ENCODE measurements at places on chromosomes 4 and X.

GRCh38 chr4:24114444-24114843 is 224.6 kb upstream of the PPARGC1A start:
- H3K27ac ChIP-seq: no peak overlapping the region

DNA sequence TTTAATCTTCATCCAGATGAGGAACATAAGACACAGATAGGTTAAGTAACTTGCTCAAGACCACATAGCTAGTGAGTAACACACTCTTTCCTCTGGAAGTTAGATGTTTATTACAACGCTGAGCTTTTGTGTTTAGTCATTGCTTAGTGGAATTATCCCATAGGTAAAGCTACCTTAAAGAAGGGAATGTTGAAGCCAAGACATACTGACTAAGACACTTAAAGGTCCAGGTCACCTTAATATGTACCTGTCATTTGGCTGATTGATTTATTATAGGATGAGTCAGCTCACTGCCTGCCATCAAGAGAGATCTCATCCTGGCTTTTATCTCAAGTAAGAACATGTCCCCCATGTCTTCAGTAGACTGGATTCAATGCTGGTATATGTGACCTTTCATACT is 53.4 kb downstream of the KDR start:
- no peak overlapping the region for H3K27ac ChIP-seq
- no peaks in the 10 kb centered on the region for H3K36me3 ChIP-seq
- H3K4me3 ChIP-seq: no peak overlapping the region
- H3K4me1 ChIP-seq: no peaks in the 10 kb centered on the region
- DNase-seq: no peak

GRCh38 chrX:43741843-43742573 is 85.9 kb downstream of the MAOA start:
- no peak overlapping the region for H3K27ac ChIP-seq
- no peaks in the 10 kb centered on the region for H3K27me3 ChIP-seq
- no peaks in the 10 kb centered on the region for H3K36me3 ChIP-seq
- H3K4me1 ChIP-seq: no peaks in the 10 kb centered on the region

DNA sequence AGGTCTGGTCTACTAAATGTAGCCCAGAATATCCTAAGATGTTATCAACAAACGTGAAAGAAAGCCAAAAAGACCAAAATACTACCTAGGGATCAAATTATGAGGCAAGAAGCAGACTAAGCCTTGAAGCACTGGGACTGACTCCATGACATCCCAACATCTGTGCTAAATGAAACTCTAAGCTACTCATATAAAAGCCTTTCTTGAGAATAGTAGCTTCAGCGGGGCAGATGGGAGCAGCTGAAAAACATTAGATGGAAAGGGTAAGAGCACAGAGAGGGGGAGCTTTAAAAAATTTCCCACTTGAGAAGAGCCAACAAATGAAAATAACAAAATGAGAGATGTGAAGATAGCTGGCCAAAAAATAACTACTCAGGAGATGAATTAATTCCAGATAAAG is 81.7 kb downstream of the MAD2L1 start:
- H3K36me3 ChIP-seq: no peaks in the 10 kb centered on the region
- no peak overlapping the region for H3K4me3 ChIP-seq
- no peaks in the 10 kb centered on the region for H3K27me3 ChIP-seq
- H3K27ac ChIP-seq: no peak overlapping the region
- H3K4me1 ChIP-seq: no peaks in the 10 kb centered on the region

DNA sequence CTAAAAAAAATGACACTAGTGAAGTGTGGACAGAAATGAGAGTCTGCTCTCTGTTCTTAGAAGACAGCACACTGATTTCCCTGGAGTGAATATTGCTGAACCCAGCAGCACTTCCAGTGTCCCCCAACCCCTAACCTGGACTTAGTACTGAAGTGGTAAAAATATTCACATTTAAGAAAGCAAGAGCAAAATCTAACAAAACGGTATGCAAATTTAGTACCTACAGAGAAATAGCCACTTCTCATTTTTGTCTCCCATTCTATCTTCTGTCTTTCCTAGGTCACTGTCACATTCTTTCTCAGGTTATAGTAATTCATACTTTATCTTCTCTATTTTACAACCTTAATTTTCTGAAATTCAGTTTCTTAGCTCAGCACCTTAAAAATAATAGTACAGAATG is 274.7 kb downstream of the CFAP299 start:
- H3K36me3 ChIP-seq: no peaks in the 10 kb centered on the region
- no peak for DNase-seq
- H3K27me3 ChIP-seq: no peaks in the 10 kb centered on the region

DNA sequence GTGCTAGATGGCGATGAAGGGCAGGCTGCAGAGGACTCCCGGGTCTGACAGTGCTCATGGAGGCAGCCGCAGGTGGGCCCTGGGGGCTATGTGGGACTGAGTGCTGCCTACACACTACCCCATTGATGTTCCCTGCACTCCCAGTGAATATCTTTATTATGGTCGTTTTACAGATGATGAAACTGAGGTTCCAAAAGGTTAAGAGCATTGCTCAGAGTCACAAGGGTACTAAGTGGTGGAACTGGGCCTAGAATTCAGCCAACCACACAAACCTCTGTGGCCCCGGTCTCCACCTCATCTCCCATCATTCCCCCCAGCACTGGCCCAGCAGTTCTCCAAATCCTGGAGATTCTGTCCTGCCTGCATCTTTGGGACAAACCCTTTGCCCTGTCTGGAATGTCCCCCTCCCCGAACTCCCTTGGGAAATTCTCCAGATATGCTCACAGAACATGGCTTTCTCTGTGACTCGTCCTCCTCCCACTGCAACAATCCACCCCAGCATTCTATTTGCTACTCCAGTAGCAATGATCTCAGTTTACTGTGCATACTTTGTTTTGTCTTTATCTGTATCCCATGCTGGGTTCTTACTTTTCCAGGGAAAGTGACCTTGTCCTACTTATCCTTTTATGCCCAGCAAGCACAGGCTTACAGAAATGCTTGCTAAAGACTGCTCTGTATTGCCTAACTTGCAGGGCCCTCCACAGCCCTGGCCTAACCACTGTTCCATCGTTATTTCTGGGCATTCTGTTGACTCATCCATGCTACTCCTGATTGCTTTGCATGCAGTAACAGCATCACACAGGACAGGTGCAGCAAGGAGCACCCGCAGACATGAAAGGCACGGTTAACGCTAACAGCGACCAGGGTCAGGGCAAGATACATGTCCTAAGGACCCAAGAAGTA is 14.0 kb downstream of the PNMA6F start:
- DNase-seq: no peak
- no peak overlapping the region for H3K4me3 ChIP-seq
- H3K36me3 ChIP-seq: no peaks in the 10 kb centered on the region
- H3K27ac ChIP-seq: no peak overlapping the region

Data from GM12878 (cell line).